ENCODE measurements at places on chromosomes 12 and 14.
A peak's percentile ranks its signal among the peaks of the same experiment; 100 is the strongest.

GRCh38 chr14:49249022-49249421 lies 337.2 kb downstream of the RPS29 start:
- DNase-seq = no peak

DNA sequence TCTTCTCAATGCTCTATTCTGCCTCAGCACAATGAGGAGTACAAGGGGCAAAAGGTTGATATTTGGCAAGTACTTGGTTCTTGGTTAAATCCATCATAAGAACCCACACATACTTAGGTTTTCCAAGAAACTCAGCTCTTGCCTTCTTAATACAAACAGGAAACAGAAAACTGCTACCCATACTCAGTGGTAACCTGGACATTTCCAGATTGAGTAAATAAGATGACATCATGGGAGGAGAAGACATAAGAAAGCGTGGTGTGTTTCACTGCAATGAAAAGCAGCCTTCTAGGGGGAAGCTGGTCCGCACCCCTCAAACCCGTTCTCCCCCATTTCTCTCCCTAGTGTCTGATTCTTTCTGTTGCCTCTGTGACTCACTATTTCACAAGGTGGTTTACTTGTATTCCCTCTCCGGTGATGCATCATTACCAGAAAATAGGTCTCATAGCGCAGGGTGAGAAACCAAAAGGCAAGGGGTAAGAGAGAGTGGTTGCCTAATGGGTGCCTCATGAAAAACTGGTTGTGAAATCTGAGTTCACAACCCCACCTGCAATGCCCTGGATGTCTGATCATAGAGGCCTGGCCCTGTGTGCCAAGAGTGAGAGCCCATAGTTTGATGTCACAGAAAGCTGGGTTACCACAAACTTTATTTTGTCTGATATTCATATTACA lies 326.5 kb upstream of the TBX3 start:
- no peak for DNase-seq

DNA sequence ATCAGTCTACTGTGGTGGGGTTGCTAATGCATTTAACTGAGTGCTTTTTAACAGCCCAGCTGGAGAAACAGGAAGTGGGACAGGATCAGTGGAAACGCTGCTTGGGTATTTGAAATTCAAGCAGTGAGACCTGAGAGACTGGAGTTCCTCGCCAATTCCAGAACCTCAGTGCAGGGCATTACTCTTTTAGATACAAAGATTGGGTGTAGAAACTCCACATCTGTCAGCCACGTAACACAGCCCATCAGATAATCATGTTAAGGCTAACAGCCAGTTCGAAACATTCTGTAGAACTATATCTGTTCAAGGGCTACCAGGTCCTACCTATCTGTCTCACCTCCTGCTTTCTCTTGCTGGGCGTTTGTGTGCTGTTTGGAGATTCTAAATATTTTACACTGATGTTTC lies 45.5 kb downstream of the RAD52 start:
- no peak for DNase-seq

- no peak for DNase-seq
Observed at GRCh38 chr12:77349689-77350370, 284.5 kb upstream of the E2F7 start.

- DNase-seq = no peak
Observed at GRCh38 chr12:77402716-77403115, 337.3 kb upstream of the E2F7 start.

- no peak for DNase-seq
Observed at GRCh38 chr14:75274899-75275569, 3.6 kb upstream of the FOS start.

DNA sequence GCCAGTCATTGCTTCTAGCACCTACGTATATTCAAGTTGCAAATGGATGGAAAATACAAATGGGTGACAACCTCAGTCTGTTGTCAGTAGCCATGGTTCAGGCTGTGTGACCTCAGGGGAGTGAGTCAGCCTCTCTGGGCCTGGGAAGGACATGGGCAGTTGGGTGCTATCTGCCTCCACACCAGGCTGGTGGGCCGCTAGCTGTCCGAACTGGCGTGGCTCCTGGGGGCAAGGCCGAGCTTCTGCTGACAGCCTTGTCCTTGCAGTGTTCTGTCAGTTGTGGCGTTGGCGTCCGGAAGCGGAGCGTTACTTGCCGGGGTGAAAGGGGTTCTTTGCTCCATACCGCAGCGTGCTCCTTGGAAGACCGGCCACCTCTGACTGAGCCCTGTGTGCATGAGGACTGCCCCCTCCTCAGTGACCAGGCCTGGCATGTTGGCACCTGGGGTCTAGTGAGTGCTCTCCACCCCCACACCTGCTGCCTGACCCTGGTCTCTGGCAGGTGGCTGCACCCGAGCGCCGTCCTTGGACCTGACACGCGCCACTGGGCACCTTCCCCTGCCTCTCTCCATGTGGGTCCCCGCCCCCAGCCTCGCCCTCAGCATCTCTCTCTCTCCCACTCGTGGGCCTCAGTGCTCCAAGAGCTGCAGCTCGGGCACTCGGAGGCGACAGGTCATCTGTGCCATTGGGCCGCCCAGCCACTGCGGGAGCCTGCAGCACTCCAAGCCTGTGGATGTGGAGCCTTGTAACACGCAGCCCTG lies 17.1 kb downstream of the PAPLN start:
- no peak for DNase-seq

DNA sequence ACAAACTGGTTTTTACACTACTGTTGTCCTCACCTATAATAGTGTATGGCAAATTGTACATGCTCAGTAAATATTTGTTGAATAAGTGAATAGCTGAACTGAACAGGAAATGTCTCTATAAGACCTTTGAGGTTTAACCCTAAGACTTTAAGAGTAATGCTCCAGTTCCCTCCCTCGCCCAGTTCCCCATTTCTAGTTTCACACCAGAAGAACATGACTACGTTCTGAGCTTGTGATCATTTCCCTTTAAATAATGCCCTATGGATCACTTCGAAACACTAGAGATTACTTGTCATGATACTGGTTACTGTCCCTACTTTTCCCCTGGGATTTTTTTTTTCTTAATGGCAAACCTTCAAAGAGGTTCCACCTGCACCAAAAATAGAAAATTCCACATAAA lies 69.3 kb downstream of the PRKD1 start:
- no peak for DNase-seq

- no peak for DNase-seq
Observed at GRCh38 chr12:27797301-27798025, 17.4 kb upstream of the MANSC4 start.

GRCh38 chr12:126337556-126338441 lies 1272.6 kb downstream of the AACS start:
- DNase-seq = no peak

DNA sequence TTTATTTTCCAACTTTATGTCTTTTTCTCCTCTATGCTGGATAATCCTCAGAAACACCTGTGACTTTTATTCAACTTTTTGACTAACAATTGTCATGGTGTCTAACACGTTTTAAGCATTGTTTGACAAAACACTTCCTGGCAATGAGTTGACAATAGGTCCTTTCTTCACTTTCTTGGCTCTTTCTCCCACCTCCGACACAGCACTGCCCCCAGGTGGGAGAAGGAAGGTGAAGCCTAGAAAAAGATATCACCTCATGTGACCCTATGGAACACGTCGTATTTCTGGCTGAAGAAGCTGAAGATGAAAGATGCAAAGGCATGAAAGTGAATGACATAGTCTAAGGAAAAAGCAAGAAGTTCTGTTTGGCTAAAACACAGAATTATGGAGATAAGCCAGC lies 430.0 kb downstream of the ETNK1 start:
- no peak for DNase-seq

DNA sequence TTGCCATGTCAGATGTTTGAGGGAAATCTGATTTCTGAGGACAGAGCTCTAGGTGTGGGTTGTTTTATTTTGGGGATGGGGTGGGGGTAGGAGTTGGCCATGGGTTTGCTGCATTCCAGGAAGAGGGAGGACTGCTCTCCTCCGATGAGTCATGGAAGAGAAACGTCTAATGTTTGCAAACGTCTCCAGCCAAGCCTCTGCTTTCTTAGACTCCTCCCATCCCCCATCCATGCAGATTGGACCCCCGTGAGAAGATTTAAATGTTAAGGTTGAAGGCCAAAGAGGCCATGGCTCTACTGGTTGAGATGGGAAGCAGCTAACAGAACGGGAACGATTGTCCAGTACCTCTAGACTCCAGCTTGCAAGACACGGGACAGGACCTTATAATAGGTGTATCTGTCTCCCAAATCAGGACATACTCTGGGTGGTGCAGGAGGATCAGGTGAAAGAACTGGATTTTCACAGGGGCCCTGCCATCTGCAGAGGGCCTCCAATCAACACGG lies 11.4 kb upstream of the ATP2A2 start:
- DNase-seq = no peak

DNA sequence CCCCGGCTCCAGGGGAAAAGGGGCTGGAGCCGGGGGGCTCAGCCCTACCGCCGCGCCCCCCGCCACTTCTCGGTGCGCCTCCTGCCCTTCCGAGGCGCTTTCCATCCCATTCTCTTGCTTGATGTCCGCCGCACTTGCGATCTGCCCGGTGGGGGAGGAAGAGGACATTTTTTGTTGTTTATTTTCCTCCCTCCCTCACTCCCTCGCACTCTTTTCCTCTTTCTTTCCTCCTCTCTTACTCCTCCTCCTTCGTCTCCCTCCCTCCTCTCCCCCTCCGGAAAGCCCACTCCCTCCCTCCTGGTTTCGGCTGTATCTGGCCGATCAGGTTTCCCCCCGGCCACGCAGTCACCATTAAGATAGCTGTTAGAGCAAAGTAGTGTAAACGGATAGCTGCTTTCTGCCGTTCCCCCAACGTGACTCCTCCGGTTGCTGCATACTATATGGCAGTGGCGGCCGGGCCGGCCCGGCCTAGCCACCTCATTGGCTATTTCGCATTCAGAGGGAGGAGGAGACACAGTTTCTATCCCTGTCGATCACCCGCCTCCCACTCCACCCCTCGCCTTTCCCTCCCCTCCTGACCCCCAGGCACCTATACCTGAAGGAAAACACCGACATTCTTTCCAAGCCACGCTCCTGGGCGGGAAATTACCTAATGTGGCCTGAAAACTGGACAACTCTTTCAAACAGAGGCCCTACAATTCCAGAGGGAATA lies at the start of gene SIX4:
TSS of gene SIX4 (minus strand) at position 445 of the 712 bp plus-strand sequence. CDS start at position 168, 277 bp downstream.
- peak; percentile 29 for DNase-seq

DNA sequence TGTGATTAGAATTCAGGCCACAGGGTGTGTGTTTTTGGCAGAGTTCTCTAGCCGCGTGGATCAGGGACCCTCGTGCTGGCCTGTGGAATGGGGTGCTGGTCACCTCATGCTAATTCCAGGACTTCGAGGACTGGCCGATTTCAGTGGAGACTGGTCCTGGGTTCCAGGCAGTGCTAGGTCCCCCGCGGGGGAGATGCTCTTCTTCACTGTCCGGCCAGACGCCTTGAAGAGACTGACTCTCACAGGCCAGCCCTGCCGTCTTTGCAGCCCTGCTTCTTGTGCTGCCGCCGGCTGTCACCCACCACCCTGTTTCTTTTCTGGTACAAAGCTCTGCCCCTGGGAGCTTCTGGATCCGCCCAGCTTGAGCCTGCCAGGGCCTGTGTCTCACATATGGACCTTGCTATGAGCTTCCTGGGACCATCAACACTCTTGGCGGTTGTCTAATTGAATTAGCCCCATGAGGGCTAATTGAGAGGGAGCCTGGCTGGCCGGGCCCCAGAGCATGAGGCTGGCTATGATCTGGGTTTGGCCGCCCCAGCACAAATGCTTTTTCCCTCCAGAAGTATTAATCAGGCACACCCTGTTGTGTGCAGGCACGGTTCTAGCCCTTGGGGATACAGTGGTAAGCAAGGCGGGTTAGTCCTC lies 8.2 kb downstream of the MLXIP start:
- no peak for DNase-seq

DNA sequence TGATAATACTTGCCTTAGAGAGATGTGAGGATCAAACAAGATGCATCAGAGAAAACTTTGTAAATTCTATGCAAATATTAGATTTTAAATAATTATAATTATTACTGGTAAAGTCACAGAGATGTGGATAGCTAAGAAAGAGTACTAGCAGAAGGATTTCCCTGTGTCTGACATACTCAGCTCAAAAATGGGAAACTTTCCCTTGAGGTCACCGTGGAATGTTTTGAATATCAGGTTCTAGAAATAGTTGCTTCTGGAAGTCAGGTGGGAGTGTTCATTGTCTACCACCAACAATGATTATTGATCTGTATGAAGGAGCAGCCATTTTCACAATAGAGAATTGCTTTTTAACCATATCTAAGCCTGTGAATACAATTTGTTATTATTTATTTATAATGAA lies 71.7 kb downstream of the FLRT2 start:
- no peak for DNase-seq

DNA sequence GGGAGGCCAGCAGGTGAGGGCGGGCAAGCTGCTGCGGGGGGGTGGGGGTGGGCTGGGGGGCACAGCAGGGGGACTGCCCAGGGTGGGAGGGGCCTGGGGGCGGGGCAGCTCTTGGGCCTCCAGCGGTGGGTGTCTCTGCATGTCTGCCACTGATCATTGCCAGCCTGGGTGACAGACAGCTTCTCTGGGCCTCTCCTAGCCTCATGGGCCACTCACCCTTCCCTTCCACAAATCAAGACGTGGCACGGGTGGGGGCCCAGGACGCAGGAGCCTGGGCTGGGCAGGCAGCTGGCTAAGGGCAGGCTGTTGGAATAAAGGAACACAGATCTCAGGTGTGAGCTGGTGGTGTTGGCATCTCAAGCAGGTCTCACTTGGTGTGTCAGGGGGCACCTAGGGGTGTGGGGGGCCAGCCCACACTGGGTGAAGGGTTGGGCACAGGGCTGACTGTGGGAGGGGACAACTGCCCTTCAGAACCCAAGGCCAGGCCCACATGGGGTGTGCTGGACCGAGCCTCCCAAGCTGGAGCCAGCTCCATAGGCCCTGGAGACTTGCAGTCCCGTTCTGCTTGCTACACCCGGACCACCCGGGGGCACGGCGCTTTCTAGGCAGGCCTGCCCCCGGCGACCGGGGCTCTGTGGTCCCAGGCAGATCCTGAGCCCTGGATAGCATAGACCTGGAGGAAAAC lies 3.0 kb downstream of the TEDC1 start:
- DNase-seq = no peak

GRCh38 chr12:106289196-106289681 lies 13.3 kb upstream of the TCP11L2 start:
- DNase-seq = no peak

Measured in tibial nerve (tissue), 4 donors.